ENCODE measurements at places on chromosomes 11 and 22.

GRCh38 chr11:10639350-10639749 is 54.2 kb downstream of the IRAG1 start:
- DNase-seq = no peak

GRCh38 chr11:46948378-46949131 is 12.0 kb downstream of the CSTPP1 start:
- DNase-seq = peak; percentile 34

DNA sequence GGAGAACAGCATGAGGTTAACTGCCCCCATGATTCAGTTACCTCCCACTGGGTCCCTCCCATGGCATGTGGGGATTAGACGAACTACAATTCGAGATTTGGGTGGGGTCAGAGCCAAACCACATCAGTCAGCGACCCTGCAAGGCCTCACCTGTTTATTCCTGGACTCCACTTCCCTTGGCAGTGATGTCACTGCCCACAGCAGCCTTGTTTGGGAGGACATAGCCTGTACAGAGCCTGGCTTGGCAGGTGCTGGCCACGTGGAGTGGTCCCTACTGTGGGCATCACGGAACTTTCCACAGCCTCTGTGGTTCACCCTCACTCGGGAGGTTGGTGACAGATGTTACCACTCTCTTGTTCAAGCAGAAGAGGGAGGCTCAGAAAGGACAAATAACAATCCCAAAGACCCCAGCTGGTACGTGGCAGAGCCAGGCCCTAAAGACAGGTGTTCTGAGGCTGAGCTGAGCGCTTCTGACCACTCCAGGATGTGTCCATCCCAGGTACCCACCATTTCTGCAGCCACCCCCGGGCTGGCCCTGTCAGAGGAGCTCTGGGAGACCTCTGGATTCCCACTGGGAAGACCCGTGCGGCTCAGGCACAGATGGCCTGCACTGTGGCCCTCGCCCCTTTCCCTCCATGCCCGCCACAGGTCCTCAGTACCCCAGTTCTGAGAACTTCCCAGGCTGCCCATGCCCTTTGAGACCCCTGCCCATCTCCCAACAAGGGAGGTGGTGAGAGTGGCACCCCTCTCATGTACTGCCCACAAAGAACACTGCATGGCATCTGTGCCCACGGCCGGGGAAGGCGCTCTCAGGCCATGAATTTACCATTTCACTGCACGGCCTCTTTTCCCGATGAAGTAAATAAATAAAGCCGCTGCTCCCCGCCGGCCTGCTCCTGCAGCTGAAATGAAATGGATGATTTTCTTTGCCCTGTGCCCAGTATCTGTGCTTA is 605.8 kb downstream of the TBC1D22A start:
- no peak for DNase-seq

DNA sequence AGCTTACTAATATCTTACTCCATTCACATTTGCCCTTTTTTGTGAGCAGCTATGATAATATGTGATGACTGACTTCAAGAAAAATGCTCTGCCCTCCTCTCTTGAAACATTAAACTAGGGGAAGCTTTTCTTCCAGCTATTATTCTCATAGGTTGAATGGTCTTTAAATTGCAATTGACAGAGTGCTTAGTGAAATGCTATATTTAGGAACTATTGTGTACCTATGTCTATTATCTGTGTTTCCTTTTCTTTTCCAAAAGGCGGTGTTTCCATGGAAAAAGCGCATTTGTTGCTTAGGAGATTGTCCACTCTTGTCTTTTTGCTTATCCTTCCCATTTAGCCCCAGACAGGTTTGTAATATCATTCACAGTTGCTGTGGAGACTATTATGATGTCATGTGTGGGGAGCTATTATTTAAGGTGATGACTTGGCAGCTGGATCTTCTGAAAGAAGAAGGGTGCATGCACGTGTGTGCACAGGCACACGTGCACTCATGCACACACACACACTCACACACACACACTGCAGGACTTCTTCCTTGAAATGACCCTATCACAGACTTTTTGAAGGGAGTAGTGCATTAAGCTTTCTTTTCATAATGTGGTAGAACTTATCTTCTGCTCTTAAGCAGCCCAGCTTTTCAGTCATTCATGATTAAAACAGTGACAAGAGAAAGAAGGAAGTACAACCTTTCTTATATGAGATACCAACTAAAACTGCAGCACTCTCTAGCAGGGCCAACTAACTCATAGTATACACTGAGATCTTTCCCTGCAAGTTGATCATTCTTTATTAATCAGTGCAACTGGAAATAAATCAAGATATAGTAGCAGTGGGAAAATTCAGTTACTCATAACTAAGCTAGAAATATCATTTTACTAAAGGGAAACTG is 340.8 kb upstream of the MTNR1B start:
- DNase-seq = peak; percentile 9

GRCh38 chr11:47179655-47179991 is 2.9 kb upstream of the ARFGAP2 start:
- DNase-seq = no peak

GRCh38 chr11:2996976-2997375 is 4.8 kb upstream of the NAP1L4 start:
- DNase-seq = no peak

DNA sequence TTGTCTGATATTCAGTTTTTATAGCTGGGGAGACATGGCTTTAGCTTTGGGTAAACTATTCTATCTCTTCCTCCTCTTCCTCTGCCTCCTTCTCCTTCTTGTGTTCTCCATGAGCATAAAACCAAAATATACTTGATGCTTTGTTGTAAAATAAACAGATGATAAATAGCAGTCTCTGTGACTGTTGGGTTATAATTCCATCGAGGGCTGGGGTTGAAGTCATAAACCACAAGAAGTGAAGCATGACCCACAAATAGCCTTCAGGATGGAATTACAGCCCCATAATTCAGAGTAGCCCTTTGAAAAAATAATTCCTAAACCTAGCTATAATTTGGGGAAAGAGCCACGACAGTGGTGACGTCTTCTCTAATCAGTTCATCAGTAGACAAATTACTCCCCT is 177.7 kb downstream of the SNX19 start:
- no peak for DNase-seq

- no peak for DNase-seq
Measured at GRCh38 chr22:22893077-22893805, 5.6 kb downstream of the IGLL5 start.

- no peak for DNase-seq
Measured at GRCh38 chr22:42889304-42889703, 32.2 kb upstream of the ARFGAP3 start.

- no peak for DNase-seq
Measured at GRCh38 chr11:112966561-112966960, 5.3 kb downstream of the NCAM1 start.

GRCh38 chr11:74269161-74269811 is 42.2 kb downstream of the P4HA3 start:
- DNase-seq = no peak

DNA sequence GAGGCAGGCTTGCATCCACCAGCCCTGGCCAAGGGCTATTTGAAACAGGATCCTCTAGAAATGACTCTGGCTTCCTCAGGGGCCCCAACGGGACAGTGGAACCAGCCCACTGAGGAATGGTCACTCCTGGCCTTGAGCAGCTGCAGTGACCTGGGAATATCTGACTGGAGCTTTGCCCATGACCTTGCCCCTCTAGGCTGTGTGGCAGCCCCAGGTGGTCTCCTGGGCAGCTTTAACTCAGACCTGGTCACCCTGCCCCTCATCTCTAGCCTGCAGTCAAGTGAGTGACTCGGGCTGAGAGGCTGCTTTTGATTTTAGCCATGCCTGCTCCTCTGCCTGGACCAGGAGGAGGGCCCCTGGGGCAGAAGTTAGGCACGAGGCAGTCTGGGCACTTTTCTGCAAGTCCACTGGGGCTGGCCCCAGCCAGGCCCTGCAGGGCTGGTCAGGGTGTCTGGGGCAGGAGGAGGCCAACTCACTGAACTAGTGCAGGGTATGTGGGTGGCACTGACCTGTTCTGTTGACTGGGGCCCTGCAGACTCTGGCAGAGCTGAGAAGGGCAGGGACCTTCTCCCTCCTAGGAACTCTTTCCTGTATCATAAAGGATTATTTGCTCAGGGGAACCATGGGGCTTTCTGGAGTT is 13.3 kb downstream of the IL10RA start:
- no peak for DNase-seq

DNA sequence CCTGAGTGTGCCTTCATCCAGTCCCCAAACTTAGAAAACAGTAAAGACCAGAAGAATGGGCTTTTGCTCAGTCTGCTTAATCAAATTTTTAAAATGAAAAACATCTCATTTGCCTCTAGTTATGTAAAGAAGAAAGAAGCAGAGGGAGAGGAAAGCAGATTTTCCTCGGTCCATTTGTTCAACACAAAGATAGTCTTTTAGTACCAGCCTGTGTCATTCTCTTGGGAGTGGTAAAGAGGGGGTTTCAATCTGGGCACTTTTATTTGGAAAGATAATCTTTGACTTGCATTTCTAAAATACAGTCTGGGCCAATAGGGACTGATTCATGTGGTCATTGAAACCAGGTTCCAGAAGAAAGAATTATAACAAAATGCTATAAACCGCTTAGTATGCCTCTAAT is 29.5 kb downstream of the KREMEN1 start:
- no peak for DNase-seq

DNA sequence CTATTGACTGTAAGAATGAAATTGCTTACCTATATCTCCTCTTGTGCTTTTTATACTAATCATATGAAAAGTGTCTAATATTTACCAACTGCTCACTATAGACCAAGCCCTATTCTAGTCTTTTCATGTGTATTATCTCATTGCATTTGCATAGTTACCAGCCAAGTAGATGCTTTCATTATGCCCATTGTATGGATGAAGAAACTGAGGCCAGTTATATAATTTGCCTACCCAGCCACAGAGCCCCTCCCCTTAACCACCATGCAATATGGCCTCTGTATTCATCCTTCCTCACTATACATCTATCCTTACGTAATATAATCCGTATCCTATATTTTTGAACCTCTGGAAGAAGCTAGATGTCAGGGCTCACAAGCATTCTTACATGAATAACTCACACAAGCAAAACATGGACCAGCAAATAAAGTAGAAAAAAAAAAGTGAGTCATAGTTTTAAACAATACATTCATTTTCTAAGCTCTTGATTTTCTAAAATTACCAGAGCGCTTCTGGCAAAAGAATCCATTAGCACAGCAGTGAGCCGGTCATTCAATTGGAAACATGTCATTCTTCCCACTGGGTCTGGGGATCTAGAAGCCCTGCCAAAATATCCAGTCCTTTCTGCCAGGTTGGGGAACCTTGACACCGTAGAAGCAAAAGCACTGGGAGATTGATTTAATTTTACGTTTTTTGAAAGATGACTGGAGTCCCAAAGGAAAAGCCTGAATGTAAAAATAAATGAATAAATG is 80.0 kb downstream of the C11orf91 start:
- DNase-seq = no peak

DNA sequence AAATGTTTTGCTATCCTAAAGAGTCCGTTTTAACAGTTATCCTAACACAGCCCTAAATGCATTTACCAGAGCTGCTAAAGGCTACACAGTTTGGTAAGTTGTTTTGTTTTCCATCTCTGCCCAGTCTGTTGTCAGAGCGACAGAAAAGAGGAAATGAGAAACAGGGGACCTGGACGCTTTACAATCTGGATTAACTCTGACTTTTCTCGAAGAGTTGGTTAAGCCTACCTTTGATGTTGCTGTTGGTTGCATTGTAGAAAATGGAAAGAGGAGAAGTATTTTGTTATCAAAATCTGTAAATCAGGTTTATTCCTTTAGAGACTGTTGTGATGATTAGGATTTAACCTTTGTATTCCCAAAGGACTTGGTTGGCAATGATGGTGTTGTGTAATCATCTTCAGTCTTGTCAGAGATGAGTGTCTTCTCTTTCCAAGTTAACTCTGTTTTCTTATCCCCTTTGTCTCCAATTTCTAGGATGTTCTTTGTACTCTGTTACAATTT is 481 bp downstream of the ANGPTL5 start:
- DNase-seq = no peak

DNA sequence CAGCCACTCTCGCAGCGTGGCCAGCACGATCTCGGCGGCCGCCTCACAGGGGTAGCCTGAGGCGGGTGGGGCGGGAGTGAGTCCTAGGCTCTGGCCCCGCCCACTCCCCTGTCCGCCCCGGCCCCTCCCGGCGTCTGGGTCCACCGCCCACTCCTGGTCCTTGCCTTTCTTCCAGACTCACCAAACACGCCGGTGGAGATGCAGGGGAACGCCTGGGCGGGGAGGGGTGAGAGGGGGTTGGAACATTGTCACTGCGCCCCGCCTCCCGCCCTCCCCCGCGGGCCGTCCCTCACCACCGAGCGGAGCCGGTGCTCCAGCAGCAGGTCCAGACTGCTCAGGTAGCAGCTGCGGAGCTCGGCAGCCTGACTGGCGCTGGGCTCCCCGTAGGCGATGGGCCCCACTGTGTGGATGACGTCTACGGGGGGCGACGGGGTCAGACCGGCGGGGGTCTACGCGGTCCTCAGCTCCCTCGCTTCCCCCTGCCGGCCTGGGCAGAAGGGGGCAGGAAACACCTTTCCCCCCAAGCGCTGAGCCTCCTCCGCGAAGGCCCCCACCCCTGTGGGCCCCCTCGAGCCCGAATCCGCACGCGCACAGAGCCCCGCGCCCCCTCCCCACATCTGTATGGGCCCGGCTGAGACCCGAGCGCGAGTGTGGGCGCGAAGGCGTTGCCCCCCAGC is 13.2 kb downstream of the OTUB1 start:
- no peak for DNase-seq

DNA sequence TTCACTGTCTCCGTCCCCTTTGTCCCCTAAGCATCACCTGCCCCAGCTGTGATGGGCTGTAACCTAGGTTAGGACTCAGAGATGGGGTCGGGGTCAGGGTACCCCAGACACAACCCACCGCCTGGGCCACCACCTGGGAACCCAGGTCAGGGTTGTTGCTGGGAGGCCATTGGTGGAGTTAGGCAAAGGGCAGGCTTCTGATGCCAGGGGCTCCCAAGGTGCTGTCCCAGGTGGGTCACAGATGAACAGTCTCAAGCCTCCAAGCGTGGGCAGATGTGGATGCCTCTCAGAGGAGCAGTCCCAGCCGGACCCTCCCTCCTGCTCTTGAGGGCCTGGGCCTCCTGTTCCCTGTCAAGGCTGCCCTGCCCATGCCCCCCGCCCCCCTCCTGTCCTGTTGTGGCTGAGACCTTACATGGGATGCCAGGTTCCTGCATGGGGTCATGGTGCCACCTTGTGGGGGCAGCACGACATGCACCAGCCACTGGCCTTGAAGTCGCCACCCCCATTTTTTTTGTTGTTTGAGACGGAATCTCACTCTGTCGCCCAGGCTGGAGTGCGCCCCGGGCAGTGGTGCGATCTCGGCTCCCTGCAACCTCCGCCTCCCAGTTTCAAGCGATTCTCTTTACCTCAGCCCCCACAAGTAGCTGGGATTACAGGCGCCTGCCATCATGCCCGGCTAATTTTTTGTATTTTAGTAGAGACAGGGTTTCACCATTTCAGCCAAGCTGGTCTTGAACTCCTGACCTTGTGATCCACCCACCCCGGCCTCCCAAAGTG is 12.1 kb downstream of the GATD1 start:
- DNase-seq = no peak

DNA sequence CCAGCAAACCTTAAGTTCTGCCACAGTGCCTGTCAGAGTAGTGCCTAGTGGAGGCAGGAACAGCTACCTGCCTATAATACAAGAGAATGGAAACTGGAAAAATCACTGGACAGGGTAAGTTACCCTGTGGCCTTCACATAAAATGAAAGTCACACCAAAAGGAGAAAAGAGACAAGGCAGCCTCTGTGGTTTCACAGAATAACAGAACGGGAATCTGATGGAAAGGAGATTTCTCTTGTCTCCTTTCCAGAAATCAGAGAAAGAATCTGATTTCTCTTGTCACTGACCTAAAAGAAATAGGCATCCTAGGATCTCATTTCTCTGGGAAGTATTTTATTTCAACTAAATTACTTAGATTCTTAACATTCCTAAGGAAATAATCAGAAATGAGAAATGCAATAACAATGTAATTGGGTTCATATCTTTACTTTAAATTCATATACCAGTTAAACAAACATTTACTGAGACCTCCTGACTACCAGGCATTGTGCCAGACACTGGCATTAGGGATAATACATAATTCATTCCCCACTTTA is 41.6 kb downstream of the PRCP start:
- DNase-seq = no peak

Data from NCI-H1436 treated with DMSO at 0.1 percent for 48 hours (cell line).